Activated CD4-positive, alpha-beta T cell treated with anti-CD3 and anti-CD28 coated beads for 1 hour (primary cell): ENCODE measurements at places on chromosomes 6 and 20.

DNA sequence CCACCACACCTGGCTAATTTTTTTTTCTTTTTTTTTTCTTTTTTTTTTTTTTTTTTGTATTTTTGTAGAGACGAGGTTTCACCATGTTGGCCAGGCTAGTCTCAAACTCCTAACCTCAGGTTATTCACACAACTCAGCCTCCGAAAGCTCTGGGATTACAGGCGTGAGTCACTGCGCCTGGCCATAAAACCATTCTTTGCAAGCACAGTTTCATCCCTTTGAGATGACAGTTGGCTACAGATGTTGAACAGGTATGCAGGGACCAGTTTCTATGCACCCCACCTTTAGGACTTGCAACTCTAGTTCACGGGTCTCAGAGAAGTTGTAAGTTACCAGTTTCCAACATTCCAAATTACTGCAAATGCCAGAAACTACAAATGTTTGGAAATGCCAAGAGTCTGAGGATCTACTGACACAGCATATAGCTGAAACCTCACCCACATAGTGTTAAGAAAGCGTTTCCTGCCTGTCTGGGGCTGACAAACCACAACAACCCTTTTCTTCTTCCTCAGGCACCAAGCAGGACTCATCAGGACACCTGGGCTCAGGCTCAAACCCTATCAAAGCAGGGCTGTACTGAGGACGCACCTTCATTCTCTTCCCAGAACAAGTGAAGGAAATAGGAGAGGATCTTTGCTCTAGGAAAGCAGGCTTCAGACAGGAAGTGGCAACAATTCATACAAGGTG lies 22.9 kb downstream of the ARHGAP18 start:
- DNase-seq, result no peak

DNA sequence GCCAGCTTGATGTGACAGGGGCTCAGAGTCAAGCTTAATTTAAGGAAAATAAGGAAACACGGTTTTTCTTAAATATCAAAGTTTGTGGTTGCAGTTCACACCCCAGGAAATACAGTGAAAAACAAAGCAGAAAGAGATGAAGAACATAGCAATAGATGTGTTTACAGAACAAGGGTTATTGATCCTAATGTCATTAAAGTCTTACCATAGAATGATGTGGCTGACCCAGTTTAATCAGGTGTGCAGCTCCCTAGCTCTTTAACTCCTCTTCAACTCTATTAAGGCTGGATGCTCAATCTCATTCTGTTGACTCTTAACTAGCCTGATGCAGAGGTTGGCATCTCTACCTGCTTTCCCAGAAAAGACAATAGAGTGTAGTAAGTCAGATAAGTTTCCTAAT lies 7.5 kb upstream of the GTF3C6 start:
- DNase-seq, result no peak

GRCh38 chr6:27748661-27749060 lies 163.5 kb downstream of the OR2B2 start:
- no peak for DNase-seq

DNA sequence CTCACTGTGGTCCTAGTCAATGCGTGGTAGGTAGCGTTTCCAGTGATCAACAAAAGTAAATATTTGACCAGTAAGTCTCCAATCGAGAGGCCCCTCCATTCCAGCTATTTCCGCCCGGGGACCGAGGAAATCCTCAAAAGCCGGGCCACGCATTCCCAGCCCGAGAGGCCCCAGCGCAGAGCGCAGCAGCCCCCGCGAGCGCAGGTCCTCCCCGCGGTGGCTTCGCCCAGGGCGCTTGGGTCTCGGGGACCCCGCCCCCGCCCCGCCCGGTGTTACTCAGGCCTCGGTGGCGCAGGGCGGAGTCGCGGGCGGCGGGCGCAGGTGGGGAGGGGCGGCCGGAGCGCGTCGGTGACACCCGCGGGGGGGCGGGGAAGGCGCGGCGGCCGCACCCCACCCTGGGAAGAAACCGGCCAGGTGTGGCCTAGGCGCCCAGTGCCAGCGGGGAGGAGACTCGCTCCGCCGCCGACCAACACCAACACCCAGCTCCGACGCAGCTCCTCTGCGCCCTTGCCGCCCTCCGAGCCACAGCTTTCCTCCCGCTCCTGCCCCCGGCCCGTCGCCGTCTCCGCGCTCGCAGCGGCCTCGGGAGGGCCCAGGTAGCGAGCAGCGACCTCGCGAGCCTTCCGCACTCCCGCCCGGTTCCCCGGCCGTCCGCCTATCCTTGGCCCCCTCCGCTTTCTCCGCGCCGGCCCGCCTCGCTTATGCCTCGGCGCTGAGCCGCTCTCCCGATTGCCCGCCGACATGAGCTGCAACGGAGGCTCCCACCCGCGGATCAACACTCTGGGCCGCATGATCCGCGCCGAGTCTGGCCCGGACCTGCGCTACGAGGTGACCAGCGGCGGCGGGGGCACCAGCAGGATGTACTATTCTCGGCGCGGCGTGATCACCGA lies at the start of gene DSP:
Gene DSP, plus strand, starts transcription at position 497 of the 890 bp plus-strand sequence. Its CDS starts 245 bp downstream, at position 742.
- no peak for DNase-seq

GRCh38 chr6:4941782-4942672 lies 61.8 kb downstream of the RPP40 start:
- no peak for DNase-seq

GRCh38 chr20:31926493-31926892 lies 25.4 kb downstream of the PDRG1 start:
- no peak for DNase-seq

GRCh38 chr20:10676518-10676917 lies 2.7 kb upstream of the JAG1 start:
- DNase-seq, result no peak

DNA sequence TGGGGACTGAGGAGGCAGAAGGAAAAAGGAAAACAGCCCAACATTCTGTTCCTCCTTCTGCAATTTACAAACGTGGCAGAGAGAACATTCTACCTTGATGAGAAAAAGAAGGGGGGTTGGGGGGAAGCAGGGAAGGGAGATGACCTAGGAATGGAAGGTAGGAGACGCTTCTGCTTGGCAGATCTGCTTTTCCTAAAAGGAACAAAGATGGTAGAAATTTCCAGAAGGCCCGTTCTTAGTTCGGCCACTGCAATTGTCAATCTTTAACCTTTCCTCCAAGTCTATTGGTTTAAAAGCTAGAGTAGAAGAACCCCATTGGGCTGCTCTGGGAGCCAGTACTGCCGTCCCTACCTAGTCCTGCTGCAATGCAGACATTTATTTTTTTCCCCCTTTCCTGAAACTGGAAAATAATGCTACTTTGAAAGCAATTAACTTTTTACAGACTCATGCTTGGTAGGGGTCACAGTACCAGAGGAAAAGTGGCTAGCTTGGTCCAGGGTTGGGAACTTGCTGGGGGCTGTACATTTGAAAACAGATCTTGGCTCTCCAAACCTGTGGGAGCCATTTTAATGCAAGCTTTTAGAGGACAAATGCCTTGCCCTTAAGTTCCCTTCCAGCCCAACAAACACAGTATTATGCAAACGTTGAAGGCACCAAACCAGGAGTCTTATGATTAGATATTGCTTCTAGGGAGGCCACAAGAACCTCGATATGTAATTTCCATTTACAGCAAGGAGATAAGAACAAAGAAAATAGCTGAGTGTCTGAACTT lies 2.6 kb downstream of the ZMYND8 start:
- DNase-seq, result no peak

DNA sequence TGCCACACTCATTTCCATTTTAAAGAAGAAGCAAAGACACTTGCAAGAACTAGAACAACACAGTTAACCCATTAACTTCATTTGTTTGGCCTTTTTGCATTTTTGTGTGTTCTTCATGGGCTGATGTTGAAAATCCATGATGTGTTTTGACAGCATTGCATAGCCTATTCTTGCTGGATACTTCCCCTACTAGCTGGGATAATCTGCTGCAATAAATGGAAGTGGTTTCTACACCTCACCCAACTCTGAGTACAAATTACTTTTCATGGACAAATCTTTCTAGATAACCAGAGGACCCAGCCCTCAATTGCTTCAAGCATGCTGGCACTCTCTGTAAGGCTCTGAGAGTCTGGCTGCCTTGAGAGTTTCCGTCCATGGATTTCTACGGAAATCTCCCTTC lies 26.5 kb downstream of the CST9L start:
- no peak for DNase-seq

GRCh38 chr6:123904228-123904627 lies 100.6 kb downstream of the NKAIN2 start:
- no peak for DNase-seq

DNA sequence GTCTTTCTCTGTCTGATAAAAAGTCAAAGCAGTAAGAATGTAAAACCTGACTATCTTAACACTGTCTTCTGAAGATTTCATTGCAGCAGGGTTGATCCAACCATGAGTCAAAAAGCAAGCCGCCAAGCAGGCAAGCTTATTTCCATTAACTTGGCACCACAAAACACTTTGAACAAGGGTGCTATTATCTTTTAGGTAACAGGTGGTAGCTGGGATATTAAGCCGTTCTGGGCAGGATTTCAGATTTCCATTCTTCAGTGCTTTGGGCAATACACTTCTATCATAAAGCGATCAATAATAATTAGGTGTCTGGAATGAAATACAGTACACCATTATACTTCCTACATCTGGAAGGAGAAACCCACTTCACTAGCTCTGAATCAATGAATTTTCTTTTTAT lies 181.9 kb downstream of the TBC1D7 start:
- no peak for DNase-seq

DNA sequence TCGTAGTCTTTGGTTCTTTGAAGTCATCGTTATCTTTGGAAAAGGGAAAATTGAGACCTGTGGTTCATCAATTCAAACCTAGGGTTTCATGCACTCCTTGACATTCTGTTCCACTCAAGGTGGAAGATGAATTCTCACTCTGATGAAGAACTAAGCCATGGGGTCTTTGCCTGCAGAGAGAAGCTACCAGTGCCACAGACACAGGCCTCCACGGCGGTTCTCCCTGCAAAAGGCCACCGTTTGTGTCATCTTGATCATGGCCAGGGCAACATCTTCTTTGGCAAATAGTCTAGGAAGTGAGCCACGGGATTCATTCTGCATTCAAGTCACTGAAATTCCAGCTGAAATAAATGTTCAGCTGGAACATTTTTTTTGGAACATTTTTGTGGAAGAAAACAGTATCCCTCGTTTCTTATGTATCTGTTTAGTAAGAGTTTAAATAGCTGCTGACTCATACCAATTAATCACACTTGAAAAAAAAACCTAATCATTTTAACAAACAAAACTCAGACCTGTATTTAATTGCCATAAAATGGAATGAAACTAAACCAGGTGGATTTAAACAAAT lies 206.0 kb upstream of the FOXQ1 start:
- DNase-seq, result no peak

DNA sequence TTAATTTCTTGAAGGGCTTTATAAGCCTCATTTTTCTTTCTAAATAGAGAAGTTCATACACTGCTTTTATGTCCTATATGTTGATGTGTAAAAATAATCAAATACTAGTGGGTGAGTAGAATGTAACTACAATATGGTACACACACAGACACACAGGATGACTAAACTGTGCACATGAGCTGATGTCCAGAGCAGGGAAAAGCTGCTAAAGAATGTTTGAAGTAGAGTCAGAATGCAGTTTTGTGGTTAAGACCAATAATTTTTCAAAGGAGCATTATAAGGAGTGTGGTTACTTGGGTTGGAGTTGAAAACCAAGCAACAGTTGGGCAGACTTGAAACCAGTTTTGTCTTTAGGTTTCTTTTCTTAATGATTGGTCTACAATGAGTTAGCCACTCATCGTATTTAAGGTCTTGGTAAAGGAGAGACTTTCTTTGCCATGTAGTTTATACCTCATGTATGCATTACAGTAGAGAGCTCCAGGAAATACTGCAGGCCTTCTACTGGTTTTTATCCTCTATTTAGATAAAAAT lies 196.6 kb downstream of the ESR1 start:
- no peak for DNase-seq

DNA sequence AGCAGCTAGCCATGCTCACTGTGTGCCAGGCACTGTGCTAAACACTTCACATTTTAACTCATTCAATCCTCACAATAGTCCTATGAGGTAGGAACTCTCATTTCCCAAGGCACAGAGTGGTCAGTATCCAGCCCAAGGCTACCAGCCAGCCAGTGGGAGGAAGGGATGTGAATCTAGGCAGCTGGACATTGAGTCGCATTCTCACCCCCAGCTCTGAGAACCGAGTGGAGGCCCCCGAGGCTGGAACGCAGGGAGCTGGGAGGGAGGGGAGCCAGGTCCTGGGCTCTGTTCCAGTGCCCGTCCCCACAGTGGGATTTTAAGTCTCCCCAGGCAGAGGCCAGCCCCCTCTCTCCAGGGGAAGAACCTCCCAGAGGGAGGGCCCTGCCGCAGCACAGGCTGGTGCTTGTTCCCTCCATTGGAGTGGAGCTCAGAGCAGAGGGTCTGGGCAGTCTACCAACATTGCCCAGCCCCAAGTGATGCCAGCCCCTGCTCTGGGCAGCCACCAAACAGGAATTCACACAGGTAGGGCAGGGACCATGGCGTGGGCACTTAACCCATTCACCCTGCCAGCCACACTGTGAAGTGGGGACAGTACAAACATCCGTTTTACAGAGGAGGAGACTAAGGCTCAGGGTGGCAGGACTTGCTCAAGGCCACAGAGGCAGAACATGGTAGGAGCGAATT lies 131.3 kb downstream of the CEBPB start:
- DNase-seq, result no peak

DNA sequence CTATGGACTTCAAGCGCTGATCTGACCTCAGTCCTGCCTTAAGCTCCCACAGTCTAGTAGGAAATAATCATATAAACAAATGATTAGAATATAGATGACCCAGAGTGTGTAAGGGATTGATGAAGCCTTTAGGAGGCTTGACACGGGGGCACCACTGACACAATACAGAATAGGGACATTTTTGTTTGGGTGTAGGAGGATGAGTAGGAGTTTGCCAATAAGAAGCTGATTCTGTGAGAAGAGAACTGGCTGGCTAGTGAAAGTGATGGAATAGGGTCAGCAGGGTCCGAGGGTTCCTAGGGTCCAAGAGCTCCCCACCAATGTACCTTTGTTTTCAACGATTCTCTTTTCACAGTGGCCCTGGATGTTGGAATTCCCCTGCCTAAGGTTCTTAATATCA lies 7.1 kb upstream of the BPIFB4 start:
- DNase-seq, result no peak

DNA sequence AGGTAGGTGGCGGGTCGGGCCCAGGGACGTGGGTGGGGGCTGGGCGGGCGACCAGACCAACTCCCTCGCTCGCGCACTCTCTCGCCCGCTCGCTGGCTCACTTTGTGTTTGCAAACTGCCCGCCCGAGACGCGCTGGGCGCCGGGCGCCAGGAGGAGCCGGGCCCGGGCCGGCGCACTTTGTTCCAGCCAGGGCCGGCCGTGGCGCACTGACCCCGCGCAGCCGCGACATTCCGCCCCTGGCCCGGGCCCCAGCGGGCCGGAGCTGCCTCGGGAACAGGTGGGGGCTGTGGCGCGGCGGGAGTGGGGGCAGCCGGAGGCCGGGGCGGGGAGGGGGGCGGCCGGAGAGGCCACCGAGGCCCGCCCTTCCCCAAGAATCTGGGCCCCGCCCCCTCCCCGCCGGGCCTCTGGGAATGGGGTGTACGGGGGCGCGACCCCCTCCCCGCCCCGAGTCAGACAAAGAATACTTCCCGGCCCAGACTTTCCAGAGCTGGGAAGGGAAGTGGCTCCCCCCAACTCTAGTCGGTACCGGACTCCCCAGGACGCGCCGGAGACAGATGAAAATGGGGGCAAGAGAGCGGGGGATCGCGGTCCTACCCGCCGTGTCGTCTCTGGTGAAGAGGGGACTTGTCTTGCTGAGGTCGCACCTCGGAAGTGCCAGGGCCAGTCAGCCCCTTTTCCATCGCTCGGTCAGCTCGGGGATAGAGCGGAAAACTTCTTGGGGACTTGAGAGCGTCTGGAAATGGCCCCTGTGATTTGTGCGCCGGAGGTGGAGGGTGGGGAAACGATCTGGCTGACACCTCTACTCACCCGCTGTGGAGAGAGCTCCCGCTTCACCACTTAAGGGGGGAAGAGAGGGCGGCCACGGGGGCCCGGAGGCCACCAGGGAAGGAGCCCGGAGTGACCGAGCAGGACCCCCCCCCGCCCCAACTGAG lies 951 bp downstream of the FOXP4 start:
- DNase-seq, result no peak
